ENCODE measurements at places on chromosomes 4 and X.

DNA sequence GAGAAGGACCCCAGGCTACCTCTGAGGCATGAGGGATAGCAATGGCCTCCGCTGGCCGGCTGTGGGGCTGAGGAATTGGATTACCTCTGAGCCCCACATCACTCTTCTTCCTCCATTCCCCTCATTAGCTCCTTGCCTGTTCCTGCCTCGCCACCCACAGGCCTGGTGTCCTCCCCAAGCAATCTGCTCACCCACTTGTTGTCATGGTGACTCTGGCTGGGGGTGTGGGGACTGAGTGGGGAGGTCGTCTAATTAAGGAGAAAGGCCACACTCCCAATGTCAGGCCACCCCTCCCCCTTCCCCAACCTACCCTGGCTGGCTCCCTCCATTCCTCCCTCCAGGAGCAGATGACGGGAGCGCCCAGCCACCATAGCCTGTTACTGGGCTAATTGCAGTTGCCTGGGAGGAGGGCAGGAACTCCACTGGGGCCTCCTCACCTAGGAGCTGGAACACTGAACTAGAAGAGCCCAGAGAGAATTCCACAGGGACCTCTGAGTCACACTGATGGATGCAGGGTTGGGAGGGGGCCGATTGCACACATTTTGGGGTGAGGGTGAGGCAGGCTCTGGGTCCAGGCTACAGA, 20.7 kb downstream of the NALF2 start:
- no peaks in the 10 kb centered on the region for H3K36me3 ChIP-seq
- no peak for DNase-seq
- no peak overlapping the region for H3K4me3 ChIP-seq

GRCh38 chr4:130563185-130563888, 1467.4 kb downstream of the C4orf33 start:
- peak overlapping the region; percentile 70 for H3K4me3 ChIP-seq
- DNase-seq: no peak
- peaks cover 9% of the 10 kb centered on the region for H3K4me1 ChIP-seq

DNA sequence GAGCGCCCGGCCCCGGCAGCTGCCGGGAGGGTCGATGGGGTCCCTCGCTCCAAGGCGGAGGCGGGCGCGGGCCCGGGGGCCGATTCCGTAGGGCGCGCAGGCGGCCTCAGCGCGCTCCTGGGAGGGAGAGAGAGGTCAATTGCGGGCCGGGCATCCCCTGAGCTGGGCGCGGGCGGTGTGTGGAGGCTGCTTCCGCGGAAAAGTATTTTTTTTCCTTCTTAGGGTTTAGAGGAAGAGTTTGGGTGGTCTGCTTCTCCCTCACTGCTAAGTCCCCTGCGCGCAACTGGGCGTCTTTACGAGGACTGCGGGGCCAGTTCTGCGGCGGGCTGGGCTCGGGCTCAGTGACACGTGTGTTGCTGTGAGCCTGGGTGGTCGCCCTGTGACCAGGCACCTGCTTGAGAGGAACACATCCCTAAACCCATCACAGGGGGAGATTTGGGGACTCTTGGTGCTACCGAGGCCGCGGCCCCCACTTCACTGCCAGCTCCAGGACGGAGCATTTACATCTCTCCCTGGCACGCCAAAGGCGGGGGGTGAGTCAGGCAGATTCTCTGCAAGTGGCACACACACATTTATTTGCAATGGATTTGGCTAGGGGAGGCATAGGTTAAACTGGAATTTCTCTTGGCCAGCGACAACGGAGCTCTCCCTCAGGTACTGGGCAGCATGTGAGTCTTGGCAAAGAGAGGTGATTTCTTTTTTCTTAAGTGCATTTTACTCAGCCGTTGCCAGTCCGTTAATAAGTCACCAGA, 151.2 kb upstream of the SLC4A4 start:
- H3K4me3 ChIP-seq: peak overlapping the region; percentile 89
- H3K4me1 ChIP-seq: peaks cover 17% of the 10 kb centered on the region
- peak overlapping the region; percentile 62 for H3K27ac ChIP-seq
- H3K36me3 ChIP-seq: peaks cover 1% of the 10 kb centered on the region
- H3K27me3 ChIP-seq: peaks cover 48% of the 10 kb centered on the region
- peak; percentile 71 for DNase-seq

DNA sequence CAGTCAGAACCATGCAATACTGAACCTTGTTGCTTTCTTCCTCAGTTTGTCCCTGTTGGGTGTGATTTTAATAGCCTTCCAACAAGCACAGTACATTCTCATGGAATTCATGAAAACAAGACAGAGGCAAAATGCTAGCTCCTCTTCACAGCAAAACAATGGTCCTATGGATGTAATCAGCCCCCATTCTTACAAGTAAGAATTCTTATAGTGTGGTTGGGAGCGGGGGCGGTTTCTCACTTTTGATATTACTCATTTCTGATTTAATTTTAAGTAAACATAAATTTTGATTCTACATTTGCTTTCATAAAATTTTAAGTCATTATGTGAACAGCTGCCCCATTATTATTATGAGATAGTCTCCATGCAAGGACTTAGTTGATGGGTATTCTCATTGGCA, 80.8 kb upstream of the TLR2 start:
- no peak overlapping the region for H3K27ac ChIP-seq
- no peak overlapping the region for H3K4me3 ChIP-seq
- no peaks in the 10 kb centered on the region for H3K27me3 ChIP-seq
- DNase-seq: no peak
- H3K4me1 ChIP-seq: no peaks in the 10 kb centered on the region

DNA sequence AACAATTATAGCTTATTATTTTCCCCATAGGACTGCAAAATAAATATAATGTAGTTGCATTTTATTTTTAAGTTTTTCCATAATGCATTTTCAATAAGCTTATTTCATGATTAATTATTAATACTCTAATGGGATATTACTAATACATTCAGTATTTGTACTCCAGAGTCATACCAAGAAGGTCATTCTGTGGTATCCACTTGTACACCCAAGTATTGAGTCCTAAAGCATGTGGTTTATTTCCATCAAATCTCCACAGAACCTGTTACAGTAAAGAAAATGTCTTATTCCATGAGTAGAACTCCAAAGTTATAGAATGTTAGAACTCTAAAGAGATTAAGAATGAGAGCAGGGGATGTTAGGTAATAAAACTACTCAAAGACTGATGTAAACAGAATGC, 30.6 kb downstream of the UGT2A3 start:
- no peak overlapping the region for H3K4me3 ChIP-seq
- H3K27ac ChIP-seq: no peak overlapping the region
- H3K4me1 ChIP-seq: peaks cover 7% of the 10 kb centered on the region

DNA sequence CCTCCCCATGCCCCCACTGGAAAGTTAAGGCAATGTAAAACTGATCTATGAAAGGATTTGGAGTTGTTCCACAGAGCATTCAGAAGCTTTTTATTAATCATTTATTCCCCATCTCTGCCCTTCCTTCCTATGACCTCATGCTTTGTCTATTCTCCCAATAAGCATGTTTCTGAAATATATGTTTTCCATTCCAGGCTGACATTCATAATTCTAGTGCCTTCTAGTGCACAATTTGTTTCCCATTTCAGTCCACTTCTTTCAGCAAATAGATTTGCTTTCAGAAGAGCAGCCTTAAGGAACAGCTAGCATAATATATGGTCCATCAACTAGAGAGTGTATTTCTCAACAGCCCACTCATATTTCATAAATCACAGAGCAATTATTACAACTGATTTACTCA, 77.1 kb upstream of the ATXN3L start:
- H3K27me3 ChIP-seq: no peaks in the 10 kb centered on the region
- DNase-seq: no peak
- H3K36me3 ChIP-seq: no peaks in the 10 kb centered on the region
- no peak overlapping the region for H3K4me3 ChIP-seq
- no peaks in the 10 kb centered on the region for H3K4me1 ChIP-seq

- no peaks in the 10 kb centered on the region for H3K27me3 ChIP-seq
- no peak for DNase-seq
- no peaks in the 10 kb centered on the region for H3K36me3 ChIP-seq
- no peaks in the 10 kb centered on the region for H3K4me1 ChIP-seq
- H3K27ac ChIP-seq: no peak overlapping the region
Measured at GRCh38 chrX:134365904-134366303, 94.1 kb upstream of the HPRT1 start.

DNA sequence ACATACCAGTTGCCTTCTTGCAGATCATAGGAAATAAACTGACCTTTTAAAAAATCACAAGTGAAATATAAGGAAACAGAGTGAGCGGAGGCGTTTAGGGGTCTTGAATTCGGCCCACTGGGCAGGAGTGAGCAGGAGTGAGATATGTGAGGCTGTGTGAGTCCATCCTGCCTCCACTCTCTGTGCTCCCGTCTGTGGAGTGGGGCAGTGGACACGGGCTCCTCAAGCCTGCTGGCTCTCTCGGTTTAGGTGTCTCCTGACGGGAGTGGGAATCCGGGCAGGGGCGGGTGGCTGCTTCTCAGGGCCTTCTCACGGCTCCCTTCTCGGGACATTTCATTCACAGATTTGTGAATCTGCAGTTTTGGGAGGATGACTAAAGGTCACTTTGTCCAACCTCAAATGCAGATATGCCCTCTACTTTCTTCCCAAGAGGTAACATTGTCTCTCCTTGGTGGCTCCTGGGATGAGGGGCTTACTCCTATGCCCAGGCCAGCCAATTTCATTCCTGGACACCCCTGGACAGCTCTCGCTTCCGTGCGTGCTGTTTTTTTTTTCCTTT, 27.6 kb downstream of the CYTL1 start:
- H3K4me1 ChIP-seq: peaks cover 17% of the 10 kb centered on the region
- DNase-seq: no peak
- H3K27ac ChIP-seq: no peak overlapping the region
- H3K4me3 ChIP-seq: no peak overlapping the region

GRCh38 chr4:182143086-182143821, 99.9 kb upstream of the TENM3 start:
- peaks cover 63% of the 10 kb centered on the region for H3K27me3 ChIP-seq
- DNase-seq: no peak
- no peaks in the 10 kb centered on the region for H3K36me3 ChIP-seq
- H3K4me3 ChIP-seq: peak overlapping the region; percentile 97
- H3K4me1 ChIP-seq: peaks cover 32% of the 10 kb centered on the region
- peak overlapping the region; percentile 94 for H3K27ac ChIP-seq
